Fibroblast of skin of left quadriceps (primary cell): ENCODE measurements at places on chromosomes 1 and 21.

- DNase-seq: no peak
Measured at GRCh38 chr1:1189111-1189510, 15.4 kb downstream of the TTLL10 start.

- DNase-seq: no peak
Measured at GRCh38 chr1:153800516-153800915, 25.3 kb downstream of the SLC27A3 start.

GRCh38 chr1:164748253-164748899 is 189.4 kb downstream of the PBX1 start:
- DNase-seq: peak; percentile 76

GRCh38 chr1:206575894-206576737 is 36.1 kb downstream of the EIF2D start:
- no peak for DNase-seq

DNA sequence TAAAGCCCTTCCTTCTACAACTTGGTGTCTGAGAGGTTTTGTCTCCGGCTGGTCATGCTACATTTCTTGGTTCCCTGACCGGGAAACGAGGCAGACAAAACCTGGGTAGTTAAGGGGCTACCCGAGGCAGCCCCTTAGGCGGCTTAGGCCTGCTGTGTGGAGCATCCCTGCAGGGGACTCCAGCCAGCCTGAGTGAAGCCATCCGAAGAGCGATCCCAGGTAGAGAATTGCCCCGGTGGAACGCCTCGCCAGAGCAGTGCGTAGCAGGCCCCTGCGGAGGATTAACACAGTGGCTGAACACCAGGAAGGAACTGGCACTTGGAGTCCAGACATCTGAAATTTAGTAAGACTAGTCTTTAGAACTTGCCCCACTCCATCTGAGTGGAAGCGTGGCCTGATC is 21.2 kb upstream of the MYOCOS start:
- no peak for DNase-seq

- no peak for DNase-seq
Measured at GRCh38 chr1:230992100-230992774, 13.3 kb downstream of the ARV1 start.

DNA sequence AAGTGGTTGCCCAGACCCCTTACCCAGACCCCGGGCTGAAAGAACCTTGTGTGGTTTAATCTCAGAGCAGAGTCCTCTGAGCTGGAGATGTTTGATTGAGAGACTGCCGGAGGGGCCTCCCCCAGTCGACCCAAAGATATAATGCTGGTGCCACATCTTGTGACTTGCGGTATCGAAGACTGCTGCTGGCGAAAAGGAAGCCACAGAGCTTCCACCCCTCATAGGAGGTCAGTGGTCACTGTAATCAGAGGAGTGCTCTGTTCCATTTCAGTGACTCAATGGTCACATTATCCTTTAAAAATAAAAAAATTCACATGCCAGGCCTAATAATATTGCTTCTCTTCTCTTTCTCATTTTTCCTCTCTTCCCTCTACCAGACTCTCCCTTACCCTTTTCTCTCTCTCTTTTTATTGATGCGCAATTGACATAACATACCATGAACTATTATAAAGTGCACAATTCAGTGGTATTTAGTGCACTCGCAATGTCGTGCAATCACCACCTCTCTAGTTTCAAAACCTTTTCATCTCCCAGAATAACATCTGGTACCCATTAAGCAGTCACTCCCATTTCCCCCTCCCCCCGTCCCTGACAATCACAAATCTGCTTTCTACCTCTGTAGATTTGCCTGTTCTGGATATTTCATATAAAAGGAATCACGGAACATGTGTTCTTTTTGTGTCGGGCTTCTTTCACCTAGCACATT is 52.6 kb upstream of the LYST start:
- no peak for DNase-seq

GRCh38 chr1:43214501-43215444 is 42.6 kb downstream of the CFAP57 start:
- DNase-seq: no peak

- no peak for DNase-seq
Measured at GRCh38 chr1:6105763-6106162, 60.1 kb downstream of the KCNAB2 start.

GRCh38 chr1:244450597-244451538 is 841 bp downstream of the ADSS2 start:
- no peak for DNase-seq

- DNase-seq: no peak
Measured at GRCh38 chr1:164770131-164770529, 211.1 kb downstream of the PBX1 start.

- DNase-seq: peak; percentile 95
Measured at GRCh38 chr21:38289705-38290485, 33.1 kb downstream of the KCNJ15 start.
